Activated CD4-positive, alpha-beta T cell treated with anti-CD3 and anti-CD28 coated beads, Interleukin-2, amount 50 U/mL, for 48 hours (primary cell): ENCODE measurements at places on chromosomes 3 and 15.
A peak's percentile ranks its signal among the peaks of the same experiment; 100 is the strongest.

DNA sequence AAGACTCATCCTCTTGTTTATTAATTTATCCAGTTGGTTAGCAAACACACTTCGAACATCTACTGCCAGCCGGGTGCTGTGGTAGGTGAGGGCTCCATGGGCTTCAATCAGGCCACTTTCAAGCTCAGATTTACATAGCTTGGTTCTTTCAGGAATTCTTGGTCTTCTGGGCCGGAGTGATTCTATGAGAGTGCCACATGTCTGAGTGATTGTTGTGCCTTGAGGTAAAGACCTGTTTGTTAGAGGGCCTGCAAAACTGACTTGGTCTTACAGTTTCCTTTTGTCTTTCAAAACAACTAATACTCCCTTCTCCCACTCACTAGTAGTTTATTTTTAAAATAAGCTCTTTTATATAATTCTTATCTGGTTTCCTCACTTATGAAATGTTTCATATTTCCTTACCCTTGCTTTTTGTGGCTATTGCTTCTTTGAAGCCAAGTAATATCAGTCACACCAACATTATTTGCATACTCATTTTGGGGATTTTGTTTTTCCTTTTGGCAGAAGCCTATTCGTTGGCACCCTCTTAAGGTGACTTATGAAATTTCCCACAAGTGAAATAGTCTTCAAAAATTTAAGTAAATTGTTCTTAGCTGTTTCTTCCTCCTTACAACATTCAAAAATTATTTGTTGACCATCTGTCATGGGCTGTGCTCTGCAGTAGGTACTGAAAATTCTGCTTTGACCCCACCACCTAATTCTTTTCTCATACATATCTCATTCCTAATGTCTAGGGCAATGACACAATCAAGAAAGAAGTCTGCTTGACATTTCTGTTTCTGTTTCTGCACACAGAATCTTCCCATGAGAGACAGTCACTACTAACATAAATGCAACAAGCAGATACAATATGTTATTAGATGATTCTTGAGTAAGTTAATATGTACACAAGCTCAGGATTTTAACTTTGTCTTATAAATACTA is 120.2 kb downstream of the LRRC28 start:
- DNase-seq = no peak

DNA sequence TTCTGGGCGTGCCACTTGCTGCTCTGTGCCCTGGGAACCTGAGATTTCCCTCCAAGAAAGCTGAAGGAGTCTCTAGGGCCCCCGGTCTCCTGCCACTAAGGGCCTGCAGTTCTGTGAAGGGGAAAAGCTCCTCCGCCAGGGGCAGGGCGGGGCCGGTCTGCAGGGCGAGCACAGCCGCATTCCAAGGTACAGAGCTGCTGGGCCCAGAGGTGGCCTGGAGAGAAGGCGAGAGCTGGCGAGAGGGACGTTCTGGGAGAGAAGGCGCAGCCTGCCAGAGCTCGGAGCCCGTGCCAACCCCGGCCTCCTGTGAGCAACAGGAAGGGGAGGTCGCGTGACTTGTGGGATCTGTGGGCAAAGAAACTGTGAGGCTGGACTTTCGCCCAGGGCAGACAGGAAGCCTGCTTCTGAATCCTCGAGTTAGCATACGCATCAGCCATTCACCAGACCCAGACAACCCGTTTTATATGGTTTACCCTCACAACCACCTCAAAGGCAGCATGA is 500.4 kb downstream of the SHQ1 start:
- peak; percentile 72 for DNase-seq

DNA sequence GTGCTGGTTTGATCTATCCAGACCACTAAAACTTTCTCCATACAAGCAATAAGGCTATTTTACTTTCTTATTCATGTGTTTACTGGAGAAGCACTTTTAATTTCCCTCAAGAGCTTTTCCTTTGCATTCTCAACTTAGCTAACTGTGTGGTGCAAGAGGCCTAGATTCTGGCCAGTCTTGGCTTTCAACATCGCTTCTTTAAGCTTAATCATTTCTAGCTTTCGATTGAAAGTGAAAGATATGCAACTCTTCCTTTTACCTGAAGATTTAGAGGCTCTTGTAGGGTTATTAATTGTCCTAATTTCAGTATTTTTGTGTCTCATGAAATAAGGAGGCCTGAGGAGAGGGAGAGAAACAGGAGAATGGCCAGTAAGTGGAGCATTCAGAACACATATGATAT is 234.8 kb upstream of the GADL1 start:
- no peak for DNase-seq

DNA sequence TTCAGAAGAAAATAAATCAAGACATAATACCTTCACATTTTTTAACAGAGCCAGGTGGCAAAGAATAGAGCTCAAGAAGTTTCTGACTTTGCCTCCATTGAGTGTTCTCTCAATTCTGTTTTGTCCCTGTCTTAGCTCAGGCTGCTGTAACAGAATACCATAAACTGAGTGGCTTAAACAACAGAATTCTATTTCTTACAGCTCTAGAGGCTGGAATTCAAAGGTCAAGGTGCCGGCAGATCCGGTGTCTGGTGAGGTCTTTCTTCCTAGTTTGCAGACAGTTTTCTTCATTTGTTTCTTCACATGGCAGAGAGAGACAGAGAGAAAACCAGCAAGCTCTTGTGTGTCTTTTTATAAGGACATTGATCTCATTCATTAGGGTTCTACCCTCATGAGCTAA is 25.6 kb downstream of the IQCH start:
- no peak for DNase-seq

DNA sequence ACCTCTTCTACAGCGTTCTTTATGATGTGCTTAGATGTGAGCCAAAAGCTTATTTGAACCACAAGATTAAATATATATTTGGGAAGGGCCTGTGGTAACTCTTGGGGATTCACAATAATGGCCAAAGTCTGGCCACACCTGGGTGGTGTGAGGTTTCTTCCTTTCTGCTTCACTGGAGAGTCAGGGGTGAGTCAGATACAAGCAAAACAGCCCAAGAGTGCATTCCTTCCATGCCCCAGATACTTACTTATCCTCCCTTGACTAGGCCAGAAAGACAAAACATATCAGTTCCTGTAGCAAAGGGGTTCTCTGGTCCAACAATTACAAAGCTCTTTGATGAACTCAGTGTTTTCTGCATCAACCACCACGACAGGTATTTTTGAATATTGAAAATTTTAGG is 941 bp downstream of the ZBED2 start:
- DNase-seq = no peak

- DNase-seq = no peak
Measured at GRCh38 chr15:65783872-65784271, 8.2 kb downstream of the DENND4A start.

GRCh38 chr15:69384626-69385598 is 29.2 kb upstream of the KIF23 start:
- no peak for DNase-seq
